ENCODE measurements at places on chromosomes 4 and X.
A peak's percentile ranks its signal among the peaks of the same experiment; 100 is the strongest.

- no peak for DNase-seq
Observed at GRCh38 chr4:5969777-5970176, 48.5 kb downstream of the C4orf50 start.

- no peak for DNase-seq
Observed at GRCh38 chr4:105594099-105595010, 41.9 kb downstream of the ARHGEF38 start.

GRCh38 chrX:139828033-139828432 lies 104.8 kb downstream of the ATP11C start:
- no peak for DNase-seq

GRCh38 chr4:48262926-48263325 lies 6.7 kb downstream of the TEC start:
- DNase-seq: no peak

DNA sequence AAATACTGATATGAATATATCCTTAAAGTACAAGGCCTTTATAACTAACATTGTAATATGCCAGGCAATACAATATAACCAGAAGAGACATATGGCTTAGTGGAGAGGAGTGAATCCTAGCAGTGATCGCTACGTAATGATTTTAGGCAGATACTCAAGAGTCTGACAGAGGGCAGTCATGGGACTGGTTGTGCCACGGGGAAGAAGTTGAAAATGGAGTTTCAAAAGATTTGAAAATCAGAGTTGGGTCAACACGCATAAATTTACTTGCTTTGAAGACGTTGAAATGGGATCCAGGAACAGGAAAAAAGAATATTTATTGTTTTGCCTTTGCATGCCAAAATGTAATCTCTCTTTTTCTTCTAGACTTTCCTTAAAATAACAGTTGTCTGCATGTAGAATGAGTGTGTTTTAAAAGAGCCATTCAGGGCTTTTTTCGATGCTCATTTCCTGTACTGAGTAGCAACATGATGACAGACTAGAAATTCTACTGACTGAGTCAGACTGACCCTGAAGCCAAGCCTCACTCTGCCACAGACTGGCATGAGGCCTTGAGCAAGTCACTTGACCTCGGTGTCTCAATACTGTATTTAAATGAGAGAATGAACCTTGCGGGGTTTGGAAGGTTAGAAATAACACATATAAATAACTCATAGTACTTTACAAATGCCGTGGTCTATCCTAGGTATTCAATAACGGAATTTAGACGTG lies 8.1 kb upstream of the SMS start:
- peak; percentile 70 for DNase-seq

DNA sequence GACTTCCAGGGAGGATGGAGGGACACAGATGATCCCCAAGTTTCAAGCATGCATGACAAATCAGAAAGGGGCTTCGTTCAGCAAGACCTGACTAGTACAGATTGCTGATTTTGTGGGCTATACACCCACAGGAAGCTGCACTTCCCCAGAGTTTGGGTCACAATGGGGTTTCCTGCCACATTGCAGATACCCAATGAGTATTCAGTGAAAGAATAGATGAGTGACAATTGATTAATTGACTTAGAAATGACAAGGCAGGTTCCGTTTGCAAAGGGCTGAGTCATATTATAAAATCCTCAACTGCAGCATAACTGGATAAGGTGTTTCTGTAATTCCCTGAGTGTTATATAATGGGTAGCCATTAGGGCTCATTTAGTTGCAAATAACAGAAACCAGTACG lies 146.6 kb upstream of the TBL1X start:
- no peak for DNase-seq

DNA sequence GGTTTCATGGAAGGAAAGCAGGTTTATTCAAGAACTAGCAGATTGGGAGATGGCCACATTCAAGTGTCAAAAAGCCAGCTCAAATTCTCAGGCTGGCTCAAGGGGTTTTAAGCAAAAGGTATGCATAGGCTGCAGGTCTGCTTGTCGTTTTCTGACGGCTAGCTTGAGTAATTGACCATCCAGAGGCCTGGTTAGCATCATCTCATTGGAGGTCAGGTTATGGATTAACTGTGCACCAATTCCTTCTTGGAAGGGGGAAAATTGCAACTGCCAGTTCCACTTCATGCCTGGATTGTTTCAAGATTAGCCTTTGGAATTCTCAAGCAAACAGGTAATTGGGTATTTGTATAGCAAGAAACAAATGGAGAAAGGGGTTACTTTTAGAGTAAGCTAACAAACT lies 62.1 kb downstream of the FUNDC1 start:
- no peak for DNase-seq
